ENCODE measurements at places on chromosomes 5 and 9.

DNA sequence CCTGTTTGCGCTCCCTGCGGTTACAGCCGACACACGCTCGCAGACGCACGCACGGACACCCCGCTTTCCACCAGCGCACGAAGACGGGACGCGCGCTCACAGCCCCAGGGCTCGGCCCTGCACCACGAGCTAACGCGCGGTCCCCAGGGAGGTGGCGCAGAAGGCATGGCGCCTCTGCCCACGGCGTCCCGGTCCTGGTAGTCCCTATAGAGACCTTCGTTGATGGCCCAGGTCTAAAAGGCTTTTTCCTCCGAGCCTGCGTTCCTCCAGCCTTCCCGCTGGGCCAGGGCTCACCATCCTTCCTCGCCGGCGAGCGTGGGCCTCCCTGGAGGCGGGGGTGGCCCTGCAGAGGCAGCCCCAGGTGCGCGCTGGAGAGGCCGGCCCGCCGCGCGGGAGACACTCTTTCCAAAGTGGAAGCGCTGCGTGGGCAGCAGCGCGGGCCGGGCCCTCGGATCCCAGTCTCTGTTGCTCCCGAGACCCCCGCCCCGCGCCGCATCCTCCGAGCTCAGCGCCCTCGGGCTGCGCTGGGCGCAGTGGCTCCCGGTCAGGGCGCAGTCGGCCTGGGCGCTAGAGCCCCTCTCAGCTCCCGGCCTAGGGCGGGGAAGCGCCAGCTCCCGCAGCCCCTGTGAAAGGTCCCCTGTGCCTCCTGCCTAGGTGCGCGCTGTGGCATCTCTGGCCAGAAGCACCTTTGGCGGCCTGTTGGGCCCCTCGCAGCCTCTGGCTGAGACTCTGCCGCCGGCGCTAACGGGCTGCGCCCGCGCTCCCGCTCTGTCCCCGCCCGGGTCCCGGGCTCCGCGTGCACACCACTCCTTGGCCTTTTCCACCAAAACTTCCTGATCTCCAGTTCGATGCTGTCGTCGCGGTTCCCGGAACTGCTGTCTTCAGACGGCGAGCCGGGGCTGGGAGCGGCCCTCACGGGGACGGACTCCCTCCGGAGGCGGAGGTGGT is 31.9 kb upstream of the FANCC start:
- no peak for DNase-seq

- no peak for DNase-seq
These were observed 70.7 kb upstream of the RANBP6 start for GRCh38 chr9:6086006-6086655.

- no peak for DNase-seq
These were observed 48.5 kb downstream of the MFAP3 start for GRCh38 chr5:154087260-154087659.

- DNase-seq = peak; percentile 39
These were observed 10.7 kb downstream of the LYSMD3 start for GRCh38 chr5:90518661-90519060.

DNA sequence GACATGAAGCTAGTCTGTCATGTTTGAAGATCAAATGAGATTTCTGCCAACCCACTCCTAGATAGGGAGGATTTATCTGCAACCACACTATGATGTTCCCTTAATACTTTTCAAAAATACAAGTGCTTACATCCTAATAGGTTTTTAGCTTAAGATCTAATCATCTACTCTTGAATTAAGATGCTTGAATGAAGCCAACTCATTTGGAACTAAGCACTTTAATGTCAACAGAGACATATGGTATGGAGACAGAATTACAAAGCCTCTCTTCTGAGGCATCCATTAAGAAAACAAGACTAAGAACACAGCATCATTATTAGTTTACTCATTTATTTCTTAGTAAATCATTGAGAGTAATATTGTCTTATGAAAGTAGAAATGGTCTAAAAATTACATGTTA is 139.3 kb upstream of the NFIB start:
- no peak for DNase-seq

DNA sequence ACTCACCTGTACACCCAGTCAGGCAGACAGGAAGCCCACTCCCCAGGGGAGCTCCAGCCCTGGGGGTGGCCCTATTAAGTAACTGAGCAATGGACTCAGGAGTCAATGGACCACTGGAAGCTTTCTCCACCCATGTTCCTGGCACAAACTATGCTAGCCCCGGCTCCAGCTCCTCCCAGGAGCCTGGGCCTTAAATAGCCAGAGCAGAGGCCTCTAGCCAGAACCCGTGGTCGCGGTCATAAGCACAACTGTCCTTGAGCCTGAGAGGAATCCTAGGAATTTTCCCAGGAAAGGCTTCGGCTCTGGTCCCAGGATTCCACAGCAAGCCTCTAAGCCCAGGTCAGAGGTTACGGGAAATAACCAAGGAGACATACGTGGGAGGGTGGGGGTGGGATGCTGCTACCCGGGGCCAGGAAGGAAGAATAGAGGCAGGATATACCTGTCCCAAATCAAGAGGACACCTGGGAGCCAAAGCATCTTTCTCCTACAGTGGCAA is 5.5 kb downstream of the SEPTIN8 start:
- peak; percentile 19 for DNase-seq

- DNase-seq = peak; percentile 84
These were observed 1.0 kb upstream of the MEF2C start for GRCh38 chr5:88883836-88884607.

DNA sequence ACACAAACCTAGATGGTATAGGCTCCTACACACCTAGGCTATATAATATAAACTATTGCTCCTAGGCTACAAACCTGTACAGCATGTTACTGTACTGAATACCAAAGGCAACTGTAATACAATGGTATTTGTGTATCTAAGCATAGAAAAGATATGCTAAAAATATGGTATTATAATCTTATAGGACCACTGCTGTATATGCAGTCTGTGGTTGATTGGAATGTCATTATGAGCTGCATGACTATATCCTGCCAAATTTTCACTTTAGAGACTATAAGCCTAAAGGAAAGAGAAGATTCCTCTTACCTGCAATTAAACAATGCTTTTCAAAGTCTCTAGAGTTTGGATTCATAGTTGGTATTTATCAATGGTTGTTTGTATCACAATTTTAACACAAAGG is 24.7 kb upstream of the ACOT12 start:
- DNase-seq = no peak

- no peak for DNase-seq
These were observed 439.0 kb upstream of the MPDZ start for GRCh38 chr9:13718539-13718938.

DNA sequence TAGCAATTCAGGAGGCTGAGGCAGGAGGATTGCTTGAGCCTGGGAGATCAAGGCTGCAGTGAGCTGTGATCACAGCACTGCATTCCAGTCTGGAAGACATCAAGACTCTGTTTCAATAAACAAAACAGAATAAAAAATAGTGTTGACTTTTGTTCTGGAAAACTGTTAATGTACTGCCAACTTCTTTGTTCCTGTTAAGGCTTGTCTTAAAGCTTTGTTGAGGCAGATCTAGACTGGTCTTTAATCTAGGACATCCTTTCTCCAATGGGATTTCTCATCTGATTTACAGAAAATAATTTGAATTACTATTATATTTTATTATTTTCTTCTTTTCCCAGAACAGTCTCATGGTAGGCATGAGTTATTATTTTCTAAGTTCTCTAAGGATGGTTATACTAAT is 26.0 kb downstream of the BDP1 start:
- no peak for DNase-seq

GRCh38 chr9:82128011-82128696 is 139.6 kb downstream of the SPATA31D1 start:
- DNase-seq = no peak

DNA sequence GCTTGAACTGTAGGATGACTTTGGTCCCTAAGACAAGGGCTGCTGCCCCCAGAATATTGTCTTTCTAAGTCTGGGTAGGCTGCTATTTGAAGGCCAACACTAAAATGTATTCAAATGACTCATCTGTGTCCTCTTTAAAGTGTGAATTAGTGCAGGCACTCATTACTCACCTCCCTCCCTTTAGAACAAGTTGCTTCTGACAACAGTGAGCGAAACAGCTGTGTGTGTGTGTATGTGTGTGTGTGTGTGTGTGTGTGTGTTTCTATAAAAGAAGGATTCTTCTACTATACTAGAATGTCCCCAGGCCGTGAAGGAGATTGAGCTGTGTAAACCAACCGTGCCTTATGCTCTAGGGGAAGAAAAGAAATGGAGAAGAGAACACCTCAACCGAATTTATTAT is 1337.2 kb downstream of the PTPRD start:
- DNase-seq = no peak

GRCh38 chr5:154205441-154206117 is 15.0 kb downstream of the GALNT10 start:
- DNase-seq = no peak

DNA sequence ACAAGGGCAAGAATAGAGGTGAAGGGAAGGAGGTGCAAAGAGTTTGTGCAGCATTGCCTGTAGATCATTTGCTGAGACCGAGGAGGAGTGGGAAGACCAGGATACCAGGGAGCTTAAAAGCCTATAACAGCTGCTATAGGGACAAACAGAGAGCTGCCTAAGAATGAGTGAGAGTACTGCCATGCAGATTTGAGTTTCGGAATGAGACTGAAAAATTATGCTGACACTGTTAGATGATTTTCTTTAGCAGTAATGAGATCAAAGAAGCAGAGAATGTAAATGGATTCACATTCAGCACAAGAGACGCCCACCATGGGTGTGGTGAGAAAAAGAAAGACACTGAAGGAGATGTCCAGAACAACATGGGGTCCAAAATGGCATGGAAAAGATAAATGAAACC is 69.7 kb downstream of the EPB41L4A start:
- no peak for DNase-seq

DNA sequence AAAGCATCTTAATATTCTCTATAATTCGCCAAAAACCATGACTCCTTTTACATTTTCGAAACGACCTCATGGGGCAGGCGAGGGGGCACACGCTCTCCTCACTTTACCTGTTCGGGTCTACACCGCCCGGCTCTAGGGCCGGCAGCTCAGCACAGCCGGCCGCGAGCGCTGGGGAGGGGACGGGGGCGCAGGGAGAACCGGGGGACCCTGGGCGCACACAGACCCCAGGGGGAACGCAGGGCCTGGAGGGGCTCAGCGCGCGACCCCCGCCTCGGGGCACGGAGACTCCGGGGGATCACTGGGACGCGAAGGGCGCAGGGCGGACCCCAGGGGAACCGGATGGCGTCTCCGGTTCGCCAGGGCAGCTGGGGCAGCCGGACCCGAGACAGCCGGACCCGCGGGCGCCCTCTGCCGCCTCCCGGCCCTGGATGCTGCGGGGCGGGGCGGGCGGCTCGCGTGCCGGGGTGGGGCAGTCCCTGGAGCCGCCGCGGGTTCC is at the start of gene AHRR:
Gene AHRR, plus strand, starts transcription at position 485 of the 496 bp plus-strand sequence. CDS start 22,189 bp downstream, outside the sequence.
- DNase-seq = peak; percentile 52

GRCh38 chr9:123176949-123177348 is 91.4 kb downstream of the STRBP start:
- DNase-seq = no peak

DNA sequence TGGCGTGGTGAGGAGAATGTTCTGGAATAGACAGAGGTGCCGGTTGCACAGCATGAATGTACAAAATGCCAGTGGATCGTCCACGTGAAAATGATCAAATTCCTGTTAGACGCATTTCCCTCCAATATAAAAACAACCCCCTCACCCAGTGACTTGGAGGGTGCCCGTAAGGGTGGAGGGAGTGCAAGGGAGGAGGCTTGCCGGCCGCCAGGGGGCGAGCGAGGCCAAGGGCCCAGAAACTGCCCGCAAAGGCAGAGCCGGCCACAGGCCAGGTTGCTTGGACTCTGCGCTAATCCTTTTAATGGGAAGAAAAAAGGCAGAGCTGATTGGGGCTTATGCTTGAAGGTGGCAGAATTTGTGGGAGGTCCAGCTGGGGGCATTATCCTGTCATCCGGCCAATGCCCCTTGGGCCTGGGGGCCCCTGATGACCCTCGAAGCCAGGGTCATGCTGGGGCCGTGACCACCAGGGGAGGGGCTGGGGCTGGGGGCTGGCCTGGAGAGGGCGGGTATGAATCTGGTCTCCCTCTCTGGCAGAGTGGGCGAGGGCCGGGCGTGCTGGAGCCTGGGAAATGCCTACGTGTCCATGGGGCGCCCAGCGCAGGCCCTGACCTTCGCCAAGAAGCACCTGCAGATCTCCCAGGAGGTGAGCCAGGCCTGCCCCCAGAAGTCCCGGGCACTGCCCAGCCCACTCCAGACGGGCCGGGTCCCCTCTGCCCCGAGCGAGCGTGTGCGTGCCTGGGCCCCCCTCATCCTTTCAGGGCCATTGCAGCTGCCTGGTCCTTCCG is 12.0 kb downstream of the GPSM1 start:
- DNase-seq = peak; percentile 49

GRCh38 chr5:170357955-170358444 is 31.2 kb downstream of the KCNMB1 start:
- no peak for DNase-seq

DNA sequence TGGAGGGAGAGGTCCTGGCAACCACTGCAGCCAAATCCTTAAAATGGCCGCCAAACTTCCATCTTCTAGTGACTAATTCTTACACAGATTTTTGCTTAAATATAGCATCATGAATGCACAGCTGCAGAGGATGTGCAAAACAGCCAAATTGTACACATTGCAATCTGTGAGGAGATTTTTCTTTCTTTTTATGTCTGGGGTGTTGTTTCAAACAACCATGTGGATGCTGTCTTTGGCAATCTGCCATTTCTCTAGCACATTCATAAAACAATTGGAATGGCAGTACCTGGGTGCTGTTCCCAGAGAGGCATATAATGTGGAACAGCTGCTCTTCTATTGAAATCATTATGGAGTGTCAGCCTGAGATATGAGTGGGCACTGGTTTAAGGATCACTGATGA is 1082.9 kb upstream of the SEMA6A start:
- DNase-seq = no peak

GRCh38 chr5:154238776-154239481 is 48.4 kb downstream of the GALNT10 start:
- peak; percentile 30 for DNase-seq

DNA sequence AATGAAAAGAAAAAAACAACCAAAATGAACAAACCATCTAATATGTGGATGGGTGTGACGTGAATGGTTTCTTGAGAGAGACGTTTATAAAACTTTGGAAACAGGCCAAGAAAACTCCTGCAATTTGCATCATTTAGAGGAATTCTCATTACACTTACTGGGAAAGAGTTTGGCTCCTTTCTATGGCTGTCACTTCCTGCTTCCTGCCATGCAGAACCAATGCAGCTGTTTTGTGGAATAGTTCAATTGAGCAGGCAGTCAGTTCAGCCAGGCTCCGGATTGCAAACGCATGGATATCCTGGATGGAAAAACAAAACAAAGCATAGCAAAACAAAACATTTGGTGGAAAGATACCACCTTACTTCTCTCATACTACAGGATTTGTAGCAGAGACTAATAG is 36.6 kb downstream of the FAM114A2 start:
- DNase-seq = peak; percentile 87

All from endothelial cell of umbilical vein (primary cell).